ENCODE measurements at places on chromosomes 7 and 10. TPM values are rescaled to one million over a fixed set of nuclear protein-coding genes. Genes with fewer than 3 reads are reported as not detected.

DNA sequence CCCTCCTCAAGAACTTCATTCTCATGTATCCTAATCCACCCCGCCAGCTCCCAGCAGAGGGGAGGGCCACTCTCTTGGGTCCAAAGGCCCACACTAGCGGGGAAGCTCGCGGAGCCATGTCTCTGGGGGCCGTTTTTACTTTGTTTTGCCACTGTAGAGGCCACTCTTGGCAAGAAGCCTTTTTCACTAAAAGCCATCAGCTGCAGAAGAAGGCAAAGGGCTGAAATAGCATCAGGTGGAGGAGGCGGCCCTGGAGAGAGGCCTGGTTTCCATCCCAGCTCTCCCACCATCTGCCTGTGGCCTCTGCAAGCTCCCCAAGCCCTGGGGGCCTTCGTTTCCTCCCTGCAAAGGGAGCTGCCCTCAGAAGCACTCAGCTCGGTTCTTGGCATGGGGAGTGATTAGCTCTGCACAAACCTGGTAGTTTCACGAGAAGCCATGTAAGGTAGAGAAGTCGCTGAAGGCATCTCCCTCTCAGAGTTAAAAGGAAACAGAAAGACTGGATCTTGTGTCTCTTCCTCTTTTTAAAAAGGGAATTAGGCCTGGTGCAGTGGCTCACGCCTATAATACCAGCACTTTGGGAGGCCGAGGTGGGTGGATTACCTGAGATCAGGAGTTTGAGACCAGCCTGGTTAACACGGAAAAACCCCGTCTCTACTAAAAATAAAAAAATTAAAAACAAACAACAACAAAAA is 70.3 kb downstream of the PARP12 start:
- DNase-seq, result no peak

DNA sequence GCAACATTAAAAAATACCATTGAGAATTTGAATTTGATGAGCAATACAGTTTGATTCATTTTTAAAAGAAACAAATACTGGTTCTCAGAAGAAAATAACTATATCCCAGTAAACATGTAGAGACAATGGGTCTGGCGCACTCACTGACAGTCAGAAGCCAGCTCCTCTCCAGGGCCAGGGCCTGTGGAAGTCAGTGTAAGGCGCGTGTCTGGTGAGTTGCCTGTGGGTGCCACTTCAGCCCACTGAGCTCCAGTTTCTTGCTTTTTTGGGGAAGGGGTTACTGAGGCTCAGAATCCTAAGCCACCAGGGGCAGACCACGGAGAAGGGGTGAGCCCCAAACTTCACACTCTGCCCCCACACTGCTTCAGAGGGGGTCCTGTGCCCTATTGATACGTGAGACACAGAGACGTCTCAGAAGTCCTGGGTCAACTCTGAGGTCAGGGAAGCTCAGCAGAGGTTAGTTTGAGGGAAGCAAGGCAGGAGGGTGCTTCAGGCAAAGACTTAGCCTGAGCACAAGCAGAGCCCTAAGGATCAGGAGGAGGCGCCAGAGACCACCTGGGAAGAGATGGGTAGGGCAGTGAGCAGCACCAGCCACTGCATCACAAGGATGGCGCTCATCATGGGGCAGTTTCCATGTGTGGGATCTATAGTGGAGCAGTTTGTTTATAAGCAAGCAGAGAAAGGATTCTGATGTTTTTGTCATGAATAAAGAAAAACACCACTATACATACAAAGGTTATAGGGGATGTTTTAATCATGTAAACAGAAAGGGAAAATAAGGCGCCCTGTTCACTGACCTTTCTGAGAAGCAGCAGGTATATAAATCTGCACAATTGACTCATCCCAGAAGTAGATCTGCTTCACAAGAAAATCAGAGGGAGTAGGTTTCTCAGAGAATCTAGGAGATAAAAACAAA is 95.7 kb downstream of the PKD1L1 start:
- DNase-seq, result no peak

DNA sequence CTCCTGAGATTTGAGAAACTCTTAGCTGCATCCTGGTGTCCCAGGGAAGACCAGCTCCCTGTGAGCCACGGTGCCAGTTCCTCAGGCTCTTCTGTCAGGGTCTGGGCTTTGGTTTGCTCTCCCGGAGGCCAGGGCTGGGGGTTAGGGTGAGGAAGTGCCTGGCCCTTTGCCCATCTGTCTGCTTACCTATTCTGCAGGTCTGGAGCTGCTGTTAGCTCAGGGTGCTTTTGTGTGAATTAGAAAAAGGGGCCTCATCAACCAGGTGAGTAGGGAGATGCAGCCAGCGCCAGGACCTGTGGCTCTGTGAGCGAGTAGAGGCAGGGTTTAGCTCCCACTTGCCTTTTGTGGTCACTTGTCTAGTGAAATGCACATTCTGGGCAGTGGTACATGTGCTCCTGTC is 109.4 kb downstream of the DOCK1 start:
- no peak for DNase-seq

DNA sequence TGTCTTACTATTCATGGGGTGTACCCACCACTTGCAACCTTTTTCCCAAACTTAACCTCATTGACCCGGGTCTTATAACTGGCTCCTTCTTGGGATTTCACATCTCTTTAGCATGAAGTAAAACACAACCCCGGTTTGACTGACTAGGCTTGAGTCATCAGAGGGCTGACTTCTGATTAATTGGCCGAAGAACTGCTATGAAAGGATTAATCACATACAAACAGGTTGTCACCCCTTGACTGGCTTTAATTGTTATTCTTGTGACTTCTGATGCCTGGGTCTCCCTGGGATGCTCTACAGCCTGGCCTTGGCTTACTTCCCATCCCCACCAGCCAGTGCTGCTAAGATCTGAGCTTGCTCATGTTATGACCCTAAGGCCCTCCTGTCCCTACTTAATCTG is 8.8 kb upstream of the CRPPA start:
- no peak for DNase-seq

PNLIPRP2 gene
- not detected for polyA plus RNA-seq

DNA sequence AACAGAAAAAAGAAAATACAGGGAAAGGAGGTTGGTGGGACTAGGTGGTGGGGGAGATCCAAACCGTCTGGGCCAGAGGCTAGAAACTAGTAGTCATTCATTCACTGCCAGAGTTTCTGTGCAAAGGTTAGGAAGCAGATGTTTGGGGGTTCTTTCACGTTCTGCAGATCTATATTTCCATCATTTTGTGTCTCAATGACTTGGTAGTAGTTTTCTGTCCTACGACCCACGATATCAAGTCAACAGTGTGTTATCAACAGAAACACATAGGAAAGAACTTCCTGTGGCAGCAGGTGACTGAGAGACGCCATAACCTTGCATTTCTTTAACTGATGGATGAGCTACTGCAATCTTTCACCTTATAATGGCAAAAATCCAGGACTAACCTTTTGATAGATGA is 1.8 kb downstream of the CEP55 start:
- DNase-seq, result no peak

DNA sequence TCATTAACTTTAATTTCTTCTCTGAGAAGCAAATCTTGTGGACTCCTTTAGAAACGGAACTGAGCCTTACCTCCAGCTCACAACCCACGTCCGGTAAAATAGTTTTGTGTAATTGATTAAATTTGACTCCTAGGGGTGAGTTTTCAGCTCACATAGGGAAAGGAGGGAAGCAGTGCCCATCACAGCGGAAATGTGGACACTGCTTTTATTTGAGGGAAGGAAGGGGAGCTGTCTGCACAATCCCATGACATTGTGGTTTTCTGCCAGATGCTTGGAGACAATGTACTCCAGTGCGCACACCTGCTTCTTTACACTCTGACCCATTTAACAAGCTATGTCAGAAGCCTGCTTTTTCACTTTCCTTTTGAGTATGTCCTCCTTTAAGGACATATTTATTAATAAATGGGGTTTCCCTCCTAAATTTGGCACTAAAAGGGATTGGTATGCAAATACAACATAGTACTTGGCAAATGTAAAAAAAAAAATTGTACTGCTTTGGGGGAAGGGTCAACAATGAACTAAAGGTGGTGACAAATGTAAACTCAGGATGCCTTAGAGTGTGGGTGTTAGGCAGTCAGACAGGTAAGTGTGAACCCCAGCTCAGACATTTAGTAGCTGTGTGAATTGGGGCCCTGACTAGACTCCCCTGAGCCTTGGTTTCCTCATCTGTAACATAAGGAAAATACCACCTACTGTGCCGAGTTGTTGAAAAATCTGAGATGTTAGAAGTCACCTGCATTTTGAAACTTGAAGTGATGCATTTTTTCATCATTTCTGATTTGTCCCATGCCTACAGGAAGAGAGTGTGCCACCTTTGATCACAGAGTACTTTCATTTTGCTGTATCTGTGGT is 90.2 kb upstream of the KLF6 start:
- no peak for DNase-seq

DNA sequence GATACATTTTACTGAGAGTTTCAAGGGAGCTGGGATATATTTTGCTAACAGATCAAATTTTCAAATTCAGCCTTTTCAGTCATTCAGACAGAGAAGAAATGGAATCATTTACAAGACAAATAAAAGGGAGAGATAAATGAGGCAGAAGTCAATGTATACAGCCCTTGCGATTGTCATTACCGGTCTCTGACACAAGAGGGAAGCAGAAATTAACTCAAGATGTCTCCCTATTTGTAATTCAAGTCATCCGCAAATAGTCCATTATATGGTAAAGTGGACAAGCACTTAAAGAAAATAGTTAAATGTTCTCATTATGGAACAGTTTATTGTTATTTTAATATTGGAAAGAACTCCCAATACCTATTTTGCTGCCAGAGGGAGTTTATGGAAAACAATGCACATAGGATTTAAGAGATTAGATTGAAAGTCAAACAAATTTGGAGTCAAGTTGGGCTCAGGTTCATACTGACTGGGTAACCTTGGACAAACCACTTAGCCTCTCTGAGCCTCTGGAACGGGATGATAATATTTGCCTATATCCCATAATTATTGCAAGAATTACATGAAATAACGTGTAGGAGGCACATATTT is 89.3 kb upstream of the PRKCQ start:
- peak; percentile 29 for DNase-seq

DNA sequence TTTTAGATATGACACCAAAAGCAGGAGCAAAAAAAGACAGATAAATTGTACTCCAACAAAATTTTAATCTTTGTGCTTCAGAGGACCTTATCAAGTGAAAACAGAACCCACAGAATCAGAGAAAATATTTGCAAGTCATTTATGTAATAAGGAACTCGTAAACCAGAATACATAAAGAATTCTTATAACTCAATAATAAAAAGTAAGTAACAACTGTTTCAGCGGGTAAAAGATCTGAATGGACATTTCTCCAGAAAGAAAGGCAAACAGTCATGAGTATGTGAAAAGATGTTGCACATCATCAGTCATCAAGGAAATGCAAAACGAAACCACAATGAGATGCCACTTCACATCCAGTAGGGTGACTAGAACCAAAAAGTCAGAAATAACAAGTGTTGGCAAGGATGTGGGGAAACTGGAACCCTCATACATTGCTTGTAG is 167.7 kb upstream of the KCTD7 start:
- DNase-seq, result no peak

FZD1 gene
- 73.1 TPM for polyA plus RNA-seq

DNA sequence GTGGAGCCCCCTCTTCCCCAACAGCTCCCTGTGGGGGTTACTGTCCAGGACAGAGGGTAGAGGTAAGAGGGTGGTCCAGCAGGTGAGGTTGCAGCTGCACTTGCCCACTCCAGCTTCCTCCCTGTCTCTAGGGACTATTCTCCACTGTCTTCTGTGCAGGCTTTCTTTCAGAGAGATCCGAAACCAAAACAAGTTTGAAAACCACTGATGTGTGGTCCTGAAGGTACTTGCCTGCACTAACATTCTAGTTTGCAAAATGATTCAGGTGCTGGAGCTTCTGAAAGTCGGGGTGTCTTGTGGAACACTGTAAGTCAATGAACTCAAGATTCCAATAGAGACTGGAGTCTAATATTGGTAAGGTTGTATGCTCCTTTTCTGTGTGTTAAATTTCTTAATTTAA is 63.1 kb downstream of the BLNK start:
- no peak for DNase-seq

GRCh38 chr7:132588596-132588995 is 12.3 kb upstream of the PLXNA4 start:
- DNase-seq, result no peak

DNA sequence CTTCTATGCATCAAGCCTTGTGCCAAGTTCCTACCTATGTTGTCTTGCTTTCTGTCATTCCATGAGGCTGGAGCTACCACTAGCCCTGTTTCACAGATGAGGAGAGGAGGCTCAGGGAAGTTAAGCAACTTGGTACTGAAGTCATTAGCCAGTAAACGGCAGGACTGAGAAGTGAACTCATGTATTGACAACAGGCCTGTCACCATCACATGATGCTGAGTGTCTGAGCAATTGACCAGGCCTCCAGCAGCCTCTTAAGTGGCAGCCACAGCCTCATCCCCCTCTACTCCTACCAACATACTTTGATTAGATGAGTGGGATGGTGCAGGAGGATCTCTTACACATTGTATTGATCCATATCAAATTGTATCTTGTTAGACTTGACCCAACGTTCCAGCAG is 317.6 kb downstream of the GRID1 start:
- DNase-seq, result no peak

GRCh38 chr10:101771380-101771779 is 4.5 kb downstream of the FGF8 start:
- no peak for DNase-seq

LBX1 gene
- not detected for polyA plus RNA-seq

- no peak for DNase-seq
Measured at GRCh38 chr10:86798611-86799010, 42.2 kb downstream of the BMPR1A start.

DPYSL4 gene
- 18.7 TPM for polyA plus RNA-seq

DNA sequence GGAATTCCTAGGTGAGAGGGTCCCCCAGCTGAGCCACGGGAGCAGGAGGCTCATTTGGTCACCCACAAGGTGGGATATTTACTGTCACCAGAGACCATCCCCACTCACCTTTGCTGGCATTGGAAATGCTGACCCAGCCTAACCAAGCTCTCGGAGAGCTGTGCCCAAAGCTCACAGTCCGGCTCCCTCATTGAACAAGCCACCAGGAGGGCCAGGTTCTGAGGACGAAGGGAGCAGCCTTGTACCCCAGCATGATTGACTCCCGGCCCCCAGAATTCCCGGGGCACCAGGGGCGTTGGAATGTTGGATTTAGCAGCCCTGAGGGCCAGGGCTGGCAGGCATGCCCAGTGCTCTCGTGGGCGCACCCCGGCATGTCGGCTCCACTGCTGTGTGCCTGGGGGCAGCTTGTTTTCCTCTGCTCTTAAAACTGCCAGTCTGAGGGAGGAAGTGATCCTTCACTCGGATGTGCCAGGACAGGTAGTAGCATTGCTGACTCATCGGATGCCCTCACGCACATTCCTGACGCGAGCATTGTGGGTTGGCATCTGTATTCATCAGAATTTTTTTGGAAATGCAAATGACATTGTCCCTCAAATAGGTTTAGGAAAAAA is 23.3 kb downstream of the CLIP2 start:
- DNase-seq, result no peak

FAM237B gene
- polyA plus RNA-seq, result not detected

GRCh38 chr7:102024005-102024768 is 206.8 kb downstream of the CUX1 start:
- no peak for DNase-seq

GRCh38 chr7:17512181-17512675 is 213.8 kb downstream of the AHR start:
- DNase-seq, result no peak

DNA sequence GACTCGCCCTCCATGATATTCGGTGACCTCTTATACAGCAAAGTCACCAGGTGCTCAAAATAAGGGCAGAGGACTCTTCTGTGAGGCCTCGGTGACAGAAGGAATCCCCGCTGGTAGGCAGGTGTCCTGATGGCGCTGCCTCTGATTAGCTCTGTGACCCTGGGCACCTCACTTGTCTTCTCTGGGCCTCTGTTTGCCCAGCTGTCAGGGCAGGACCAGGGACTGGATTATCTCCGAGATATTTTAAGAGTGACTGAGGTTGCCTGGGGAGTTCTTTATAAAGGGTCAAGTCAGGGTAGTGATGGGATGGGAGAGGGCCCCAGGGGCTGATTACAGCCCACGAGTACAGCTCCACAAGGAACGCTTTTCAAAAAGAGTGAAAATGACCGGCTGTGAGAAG is 70.9 kb upstream of the SAMD8 start:
- no peak for DNase-seq
